ENCODE measurements at places on chromosomes 1 and 21. TPM values are rescaled to one million over a fixed set of nuclear protein-coding genes. Genes with fewer than 3 reads are reported as not detected.

PTGER3 gene
- 1.6 TPM for total RNA-seq

WNT9A gene
- total RNA-seq: 0.66 TPM

LRRC53 gene
- not detected for total RNA-seq

FAM110D gene
- not detected for total RNA-seq

CD84 gene
- not detected for total RNA-seq

SPTA1 gene
- not detected for total RNA-seq

FAM43B gene
- not detected for total RNA-seq

PTPN14 gene
- total RNA-seq: 106 TPM

LCE3E gene
- not detected for total RNA-seq

GPR89A gene
- 40.2 TPM for total RNA-seq

PLEKHG5 gene
- total RNA-seq: 2.8 TPM

RSBN1 gene
- 16.0 TPM for total RNA-seq

ADCY10 gene
- 0.22 TPM for total RNA-seq

RABGGTB gene
- 116 TPM for total RNA-seq

SLC45A3 gene
- 11.9 TPM for total RNA-seq

KCNK2 gene
- 0.44 TPM for total RNA-seq

COL9A2 gene
- total RNA-seq: 0.14 TPM

KRTAP19-1 gene
- not detected for total RNA-seq

KCNA2 gene
- total RNA-seq: under 0.01 TPM

ZNF687 gene
- 16.9 TPM for total RNA-seq

LRRN2 gene
- total RNA-seq: not detected

NCMAP gene
- not detected for total RNA-seq

FCGR2B gene
- total RNA-seq: 0.14 TPM

GSTM2 gene
- total RNA-seq: 7.6 TPM

SVBP gene
- total RNA-seq: 11.6 TPM

NKAIN1 gene
- total RNA-seq: not detected

SLFNL1 gene
- total RNA-seq: 0.44 TPM

ST6GALNAC5 gene
- 7.3 TPM for total RNA-seq

CD5L gene
- total RNA-seq: not detected

SLAMF9 gene
- not detected for total RNA-seq

GBP6 gene
- not detected for total RNA-seq

ZBTB8A gene
- 5.2 TPM for total RNA-seq

JAM2 gene
- total RNA-seq: 0.72 TPM

PMVK gene
- total RNA-seq: 7.0 TPM

LRRIQ3 gene
- not detected for total RNA-seq

TNFAIP8L2 gene
- not detected for total RNA-seq

MORC3 gene
- total RNA-seq: 43.8 TPM

HMCN1 gene
- total RNA-seq: 5.5 TPM

RPS6KC1 gene
- total RNA-seq: 34.4 TPM

PTGFR gene
- total RNA-seq: 4.6 TPM

CA6 gene
- total RNA-seq: not detected

LCE2B gene
- total RNA-seq: not detected

ATP6V1G3 gene
- not detected for total RNA-seq
